ENCODE measurements at places on chromosomes 5 and 9. TPM values are rescaled to one million over a fixed set of nuclear protein-coding genes. Genes with fewer than 3 reads are reported as not detected.

DNA sequence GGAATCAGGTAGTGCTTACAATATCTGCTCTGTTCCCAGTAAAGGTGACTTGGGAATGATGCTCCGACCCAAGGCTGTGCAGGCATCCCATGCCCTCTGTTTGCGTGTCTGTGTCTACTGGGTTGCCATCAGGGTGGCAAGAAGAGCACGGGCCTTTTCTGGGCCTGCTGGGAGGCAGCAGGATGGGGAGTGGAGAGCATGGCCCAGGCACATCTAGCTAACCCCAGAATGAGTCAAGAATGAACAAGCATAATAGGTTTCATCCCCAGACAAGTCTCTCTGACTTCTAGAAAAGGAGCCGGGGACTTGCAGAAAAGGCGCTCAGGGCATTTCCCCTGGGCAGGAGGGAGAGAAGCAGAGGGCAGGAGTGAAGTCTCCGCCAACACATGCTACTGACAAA, 260.4 kb downstream of the IRX1 start:
- H3K4me3 ChIP-seq, result no peak overlapping the region
- H3K4me1 ChIP-seq, result no peaks in the 10 kb centered on the region
- H3K27me3 ChIP-seq, result no peaks in the 10 kb centered on the region
- no peak for DNase-seq

GRCh38 chr9:28464481-28465216, 891.4 kb upstream of the C9orf72 start:
- H3K4me3 ChIP-seq, result no peak overlapping the region
- no peak overlapping the region for H3K27ac ChIP-seq
- no peaks in the 10 kb centered on the region for H3K27me3 ChIP-seq
- no peaks in the 10 kb centered on the region for H3K4me1 ChIP-seq
- no peaks in the 10 kb centered on the region for H3K36me3 ChIP-seq

DNA sequence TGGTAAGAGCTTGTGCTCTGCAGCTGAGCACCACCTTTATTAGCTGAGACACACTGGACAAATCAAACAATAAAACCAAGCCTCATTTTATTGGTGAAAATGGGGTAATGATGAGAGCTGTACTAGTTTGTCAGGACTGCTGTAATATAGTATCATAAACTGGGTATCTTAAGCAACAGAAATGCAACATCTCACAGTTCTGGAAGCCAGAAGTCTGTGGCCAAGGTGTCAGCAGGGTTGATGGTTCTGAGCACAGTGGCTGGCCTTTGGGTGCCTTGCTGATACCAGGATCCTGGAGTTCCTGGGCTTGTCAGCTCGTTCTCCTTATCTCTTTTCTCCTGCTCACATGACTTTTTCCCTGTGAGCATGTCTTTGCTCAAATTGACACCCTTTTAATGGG, 513.1 kb downstream of the IRX1 start:
- no peak for DNase-seq
- no peaks in the 10 kb centered on the region for H3K4me1 ChIP-seq
- no peak overlapping the region for H3K4me3 ChIP-seq
- H3K27ac ChIP-seq, result no peak overlapping the region

DNA sequence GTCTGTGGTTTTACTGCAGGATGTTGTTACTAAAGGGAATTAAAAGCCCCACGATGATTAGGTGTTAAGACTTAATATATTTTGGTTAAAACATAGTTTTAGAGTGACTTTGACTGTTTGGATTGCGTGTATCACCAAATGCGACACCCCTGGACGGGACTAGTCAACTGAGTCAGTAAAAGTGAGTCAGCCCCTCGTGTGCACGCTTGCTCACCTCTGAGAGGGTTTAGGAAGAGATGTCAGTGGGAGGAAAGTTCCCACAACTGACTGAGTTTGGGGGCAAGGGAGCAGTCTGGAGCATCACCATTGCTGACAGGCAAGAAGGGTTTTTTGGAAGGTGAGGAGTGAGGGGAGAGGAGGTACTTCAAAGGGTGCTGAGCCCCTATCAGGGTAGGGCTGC, 14.4 kb upstream of the DMRT3 start:
- no peaks in the 10 kb centered on the region for H3K36me3 ChIP-seq
- no peak for DNase-seq
- H3K4me1 ChIP-seq, result peaks cover 4% of the 10 kb centered on the region
- H3K27ac ChIP-seq, result no peak overlapping the region
- H3K27me3 ChIP-seq, result peaks cover 53% of the 10 kb centered on the region

- no peak for DNase-seq
- no peaks in the 10 kb centered on the region for H3K4me1 ChIP-seq
- H3K27ac ChIP-seq, result no peak overlapping the region
- no peaks in the 10 kb centered on the region for H3K27me3 ChIP-seq
Observed at GRCh38 chr5:41368158-41368557, 142.2 kb downstream of the PLCXD3 start.

- H3K36me3 ChIP-seq, result peaks cover 2% of the 10 kb centered on the region
- no peaks in the 10 kb centered on the region for H3K4me1 ChIP-seq
- no peak overlapping the region for H3K27ac ChIP-seq
- H3K4me3 ChIP-seq, result no peak overlapping the region
Observed at GRCh38 chr9:138031186-138031585, 153.6 kb downstream of the CACNA1B start.

- no peak overlapping the region for H3K27ac ChIP-seq
- H3K27me3 ChIP-seq, result no peaks in the 10 kb centered on the region
- no peak overlapping the region for H3K4me3 ChIP-seq
- no peak for DNase-seq
- H3K4me1 ChIP-seq, result no peaks in the 10 kb centered on the region
Observed at GRCh38 chr5:3393920-3394597, 201.6 kb upstream of the IRX1 start.

- H3K4me3 ChIP-seq, result no peak overlapping the region
- H3K36me3 ChIP-seq, result no peaks in the 10 kb centered on the region
- no peaks in the 10 kb centered on the region for H3K27me3 ChIP-seq
- no peaks in the 10 kb centered on the region for H3K4me1 ChIP-seq
Observed at GRCh38 chr5:122346897-122347581, 35.0 kb downstream of the SNCAIP start.

DNA sequence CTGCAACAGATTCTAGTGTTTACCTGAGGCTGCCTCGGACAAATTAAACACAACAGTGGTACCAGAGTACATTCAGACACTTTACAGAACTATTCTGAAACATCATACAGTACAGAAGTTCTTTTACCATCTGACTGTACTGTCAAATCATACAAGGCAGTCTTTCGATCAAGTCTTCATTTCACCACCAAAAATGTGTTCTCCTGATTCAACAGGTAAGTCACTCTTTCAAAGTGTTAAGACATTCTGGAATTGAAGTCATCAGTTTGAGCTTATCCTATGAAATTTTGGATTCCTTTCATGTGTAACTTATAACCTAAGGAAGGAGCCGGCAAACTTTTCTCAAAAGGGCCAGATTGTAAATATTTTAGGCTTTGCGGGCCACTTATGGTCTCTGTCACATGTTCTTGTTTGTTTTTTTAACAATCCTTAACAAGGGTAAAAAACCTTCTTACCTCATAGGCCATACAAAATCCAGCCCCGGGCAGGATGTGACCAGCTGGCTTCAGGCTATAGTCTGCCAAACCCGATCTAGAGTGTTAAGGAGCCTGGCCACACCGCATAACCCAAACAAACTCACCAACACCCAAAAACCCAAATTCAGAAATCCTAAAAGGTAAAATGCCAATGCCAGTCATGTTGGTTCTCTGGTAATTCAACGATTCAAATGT, 151.6 kb downstream of the DENND1A start:
- H3K4me1 ChIP-seq, result peaks cover 6% of the 10 kb centered on the region
- no peaks in the 10 kb centered on the region for H3K27me3 ChIP-seq

- no peak overlapping the region for H3K4me3 ChIP-seq
- H3K27me3 ChIP-seq, result peaks cover 10% of the 10 kb centered on the region
- no peak for DNase-seq
- H3K36me3 ChIP-seq, result no peaks in the 10 kb centered on the region
Observed at GRCh38 chr9:35357826-35358225, 132.1 kb upstream of the RUSC2 start.

DNA sequence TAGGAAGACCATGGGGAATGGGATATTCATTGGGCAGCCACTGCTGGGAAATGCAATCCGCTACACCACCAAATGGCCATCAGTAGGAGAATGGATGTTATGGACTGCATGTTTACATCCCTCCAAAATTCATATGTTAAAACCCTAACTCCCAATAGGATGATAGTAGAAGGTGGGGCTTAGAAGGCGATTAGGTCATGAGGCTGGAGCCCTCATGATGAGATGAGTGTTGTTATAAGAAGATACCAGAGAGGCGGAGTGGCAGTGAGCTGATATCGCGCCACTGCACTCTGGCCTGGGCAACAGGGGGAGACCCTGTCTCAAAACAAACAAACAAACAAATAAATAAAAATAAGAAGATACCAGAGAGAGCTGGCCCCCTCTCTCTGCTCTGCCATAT, 16.1 kb upstream of the GTF3C5 start:
- no peak overlapping the region for H3K4me3 ChIP-seq
- no peaks in the 10 kb centered on the region for H3K36me3 ChIP-seq
- no peak overlapping the region for H3K27ac ChIP-seq
- H3K4me1 ChIP-seq, result no peaks in the 10 kb centered on the region

DNA sequence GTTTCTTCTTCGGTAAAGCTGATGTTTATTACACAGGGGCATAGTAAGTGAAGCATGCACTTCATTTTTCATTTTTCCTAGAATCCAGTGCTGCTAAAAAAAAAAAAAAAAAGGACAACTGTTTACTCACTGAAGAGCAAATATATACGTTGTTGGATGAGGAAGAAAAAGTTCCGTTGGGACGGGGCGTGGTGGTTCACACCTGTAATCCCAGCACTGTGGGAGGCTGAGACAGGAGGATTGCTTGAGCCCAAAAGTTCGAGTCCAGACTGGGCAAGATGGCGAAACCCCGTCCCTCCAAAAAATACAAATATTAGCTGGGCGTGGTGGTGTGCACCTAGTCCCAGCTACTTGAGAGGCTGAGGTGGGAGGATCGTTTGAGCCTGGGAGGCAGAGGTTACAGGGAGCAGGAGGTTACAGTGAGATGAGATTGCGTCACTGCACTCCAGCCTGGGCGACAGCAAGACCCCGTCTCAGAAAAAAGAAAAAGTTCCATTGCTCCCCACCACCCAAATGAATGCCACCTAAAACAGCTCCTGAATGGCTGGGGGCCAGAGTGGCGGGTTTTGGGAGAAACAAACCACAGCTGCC, 60.1 kb upstream of the GNE start:
- no peaks in the 10 kb centered on the region for H3K27me3 ChIP-seq
- DNase-seq, result no peak
- H3K4me3 ChIP-seq, result no peak overlapping the region
- H3K27ac ChIP-seq, result no peak overlapping the region

The MARCHF11 gene
- total RNA-seq, result not detected

The BAAT gene
- 0.19 TPM for total RNA-seq

The SLC25A2 gene
- 0.46 TPM for total RNA-seq

The SLC36A3 gene
- total RNA-seq, result not detected

The PAEP gene
- not detected for total RNA-seq

The IL4 gene
- 1.5 TPM for total RNA-seq

The SPINK6 gene
- total RNA-seq, result not detected
